ENCODE measurements at places on chromosomes 3 and 15.

DNA sequence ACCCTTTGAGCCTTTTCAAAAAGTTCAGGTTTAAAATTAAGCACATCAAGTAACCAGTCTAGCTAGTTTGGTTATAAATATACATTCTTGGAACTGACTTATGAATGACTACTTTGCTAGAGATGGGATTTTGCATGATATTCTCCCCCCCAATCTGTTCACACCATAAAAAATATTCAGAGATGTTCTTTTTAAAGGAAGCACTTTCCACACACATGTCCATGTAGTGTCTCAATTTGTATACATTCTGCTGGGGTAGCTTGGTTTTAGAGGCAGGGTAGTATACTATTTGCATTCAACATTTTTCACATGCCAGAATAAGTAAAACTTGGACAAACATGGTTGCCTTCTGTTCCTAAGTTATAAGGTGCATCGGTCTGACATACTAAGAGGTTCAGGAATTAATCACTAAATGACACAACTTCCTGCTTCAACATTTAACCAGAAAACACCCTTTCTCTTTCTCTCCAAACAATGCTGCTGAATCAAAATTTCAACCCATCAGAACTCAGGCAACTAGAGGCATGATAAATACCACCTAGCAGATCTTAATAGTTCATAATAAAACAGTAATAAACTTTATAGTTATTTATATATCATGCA lies 57.0 kb downstream of the SUMF1 start:
- DNase-seq, result no peak

DNA sequence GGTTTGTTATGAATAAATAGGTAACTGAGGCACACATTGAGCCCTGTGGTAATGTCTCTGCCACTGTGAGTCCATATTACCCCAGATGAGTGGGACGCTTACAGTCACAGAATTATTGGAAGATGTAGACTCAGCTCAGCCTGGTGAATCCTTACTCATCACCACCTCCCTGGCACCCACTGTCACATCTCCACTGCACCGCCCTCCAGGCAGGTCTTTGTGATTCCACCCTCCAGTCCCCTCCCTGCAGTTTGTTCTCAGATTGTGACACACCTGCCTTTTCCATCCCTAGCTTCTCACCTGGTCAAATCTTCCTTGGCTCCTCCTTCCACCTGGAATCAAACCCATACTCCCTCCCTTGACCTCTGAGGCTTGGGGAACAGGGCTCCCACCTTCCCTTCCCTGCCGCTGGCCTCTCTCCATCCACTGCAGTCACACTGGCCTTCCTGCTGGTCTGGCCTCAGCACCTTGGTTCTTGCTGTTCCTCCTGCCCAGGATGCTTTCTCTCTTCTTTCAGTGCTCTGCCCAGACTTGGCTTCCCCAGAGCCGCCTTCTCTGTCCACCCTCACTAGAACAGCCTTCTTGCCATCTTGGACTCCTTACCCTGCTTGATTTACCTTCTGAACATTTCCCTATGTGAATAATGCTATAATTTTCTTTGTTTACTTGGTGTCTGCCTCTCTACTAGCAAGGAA lies 9.4 kb downstream of the SLC6A20 start:
- no peak for DNase-seq

DNA sequence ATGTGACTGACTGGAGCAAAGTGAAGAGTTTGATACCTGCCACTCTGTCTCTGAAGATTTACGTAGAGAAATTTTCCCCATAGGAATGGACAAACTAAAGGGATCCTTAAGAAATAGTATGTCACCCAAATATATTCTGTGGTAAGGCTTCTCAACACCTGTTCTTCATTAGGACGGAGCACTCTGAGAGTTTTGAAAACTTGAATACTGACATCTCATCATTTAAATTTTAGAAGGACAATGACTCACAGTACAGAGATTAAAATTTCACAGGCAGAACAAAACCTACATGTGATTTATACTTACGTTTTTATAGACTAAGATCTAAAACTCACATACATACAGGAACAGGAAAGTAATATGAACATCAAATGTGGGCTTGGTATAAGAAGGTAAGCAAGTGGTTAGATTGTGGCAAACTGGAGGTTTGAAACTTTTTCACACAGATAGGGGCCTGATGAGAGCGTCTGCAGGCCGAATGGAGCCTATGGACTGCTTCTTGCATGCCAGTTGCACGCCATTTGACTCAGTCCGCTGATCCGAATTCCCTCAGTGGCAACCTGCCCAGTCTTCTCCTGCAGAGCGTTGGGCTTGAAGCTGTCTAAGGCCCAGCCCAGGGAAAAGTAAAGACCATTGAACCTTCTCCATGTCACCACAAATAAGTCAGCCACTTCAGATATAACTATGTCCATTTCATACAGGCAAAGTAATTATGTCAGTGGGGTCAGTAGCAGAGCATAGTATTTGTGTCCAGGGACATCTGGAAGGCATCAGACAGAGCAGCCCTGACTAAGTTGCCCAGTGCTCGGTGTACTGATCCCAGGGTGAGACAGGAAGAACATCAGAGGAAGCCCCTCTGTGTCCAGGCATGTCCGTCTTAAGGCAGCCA lies 45.7 kb downstream of the ZBTB38 start:
- no peak for DNase-seq

DNA sequence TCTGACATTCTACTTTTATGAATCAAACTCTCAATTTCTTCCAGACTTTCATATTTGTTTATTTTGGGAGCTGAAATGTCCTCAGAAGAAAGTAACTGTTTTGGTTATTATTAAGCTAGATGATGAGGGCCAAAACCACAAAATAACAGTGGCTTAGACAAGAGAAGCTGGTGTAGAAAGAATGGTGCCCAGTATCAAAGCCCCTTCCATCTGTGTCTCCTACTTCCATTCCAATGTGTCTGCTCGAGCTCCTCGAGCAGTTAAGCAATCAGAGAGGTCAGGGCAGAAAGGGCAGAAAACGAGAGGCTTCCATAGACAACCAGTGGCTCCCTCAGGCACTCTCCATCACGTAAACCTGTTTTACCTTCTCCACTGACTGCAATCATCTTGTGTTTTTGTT lies 59.7 kb upstream of the MAGI1 start:
- DNase-seq, result no peak

DNA sequence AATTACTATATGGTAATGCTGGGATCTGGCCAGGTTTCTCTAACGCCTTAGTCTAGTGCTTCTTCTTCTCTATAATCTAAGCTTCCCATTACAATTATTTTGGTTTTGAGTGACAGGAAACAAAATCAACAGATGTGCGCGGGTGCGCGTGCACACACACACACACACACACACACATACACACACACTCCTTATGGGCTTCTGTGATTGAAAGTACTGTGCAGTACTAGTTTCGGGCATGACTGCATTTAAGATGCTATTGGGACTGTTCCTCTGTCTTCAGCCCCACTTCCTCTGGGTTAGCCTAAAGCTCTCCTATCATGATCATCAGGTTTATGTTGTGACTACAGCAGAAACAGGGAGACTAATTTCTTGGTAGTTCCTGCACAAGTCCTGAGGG lies 32.2 kb downstream of the EPHB1 start:
- no peak for DNase-seq

DNA sequence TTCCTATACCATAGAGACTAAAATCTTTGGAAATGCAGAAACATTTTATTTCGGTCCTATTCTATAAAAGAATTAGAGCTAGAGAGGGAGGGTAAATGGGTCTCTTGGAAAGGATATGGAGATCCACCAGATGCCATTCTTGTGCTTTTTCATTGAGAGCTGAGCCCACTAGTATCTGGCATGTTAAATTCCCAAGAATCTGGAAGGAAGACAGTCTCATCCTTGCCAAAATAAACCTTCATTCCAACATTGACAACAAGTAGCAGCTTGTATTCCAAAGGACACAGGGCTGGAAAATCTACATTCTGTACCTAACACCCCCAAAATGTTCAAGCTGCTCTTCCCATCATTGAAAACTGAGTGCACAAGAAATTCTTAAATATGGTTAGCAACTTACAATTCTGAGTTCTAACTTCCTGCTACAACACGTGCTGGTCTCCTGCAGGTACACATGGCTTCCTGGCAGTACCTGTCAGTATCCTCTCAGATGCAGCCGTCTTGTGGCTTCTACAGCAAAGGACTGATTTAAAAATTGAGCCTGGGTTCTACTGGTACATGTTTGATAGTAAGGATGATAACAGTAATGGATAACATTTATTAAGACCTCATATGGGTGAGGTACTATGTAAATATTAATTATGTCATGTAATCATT lies 348.1 kb downstream of the SV2B start:
- no peak for DNase-seq

DNA sequence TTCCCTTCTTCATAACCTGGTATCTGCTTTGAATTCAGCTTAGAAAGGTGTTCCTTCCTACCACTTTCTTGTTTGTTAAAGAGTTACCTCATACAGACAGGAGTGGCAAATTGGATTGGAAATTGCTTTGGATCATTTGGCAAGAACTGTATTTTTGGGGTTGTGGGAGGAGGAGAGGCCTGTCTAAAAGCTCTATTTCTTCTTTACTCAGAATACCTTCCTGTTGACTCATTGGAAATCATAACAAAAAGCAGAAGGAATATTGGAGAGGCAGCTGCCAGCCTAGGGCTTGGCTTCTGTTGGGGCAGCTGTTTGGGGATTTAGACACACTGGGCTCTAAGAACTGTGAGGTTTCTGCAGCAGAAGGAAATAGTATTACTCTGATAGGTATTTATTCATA lies 14.2 kb downstream of the IQGAP1 start:
- DNase-seq, result no peak

DNA sequence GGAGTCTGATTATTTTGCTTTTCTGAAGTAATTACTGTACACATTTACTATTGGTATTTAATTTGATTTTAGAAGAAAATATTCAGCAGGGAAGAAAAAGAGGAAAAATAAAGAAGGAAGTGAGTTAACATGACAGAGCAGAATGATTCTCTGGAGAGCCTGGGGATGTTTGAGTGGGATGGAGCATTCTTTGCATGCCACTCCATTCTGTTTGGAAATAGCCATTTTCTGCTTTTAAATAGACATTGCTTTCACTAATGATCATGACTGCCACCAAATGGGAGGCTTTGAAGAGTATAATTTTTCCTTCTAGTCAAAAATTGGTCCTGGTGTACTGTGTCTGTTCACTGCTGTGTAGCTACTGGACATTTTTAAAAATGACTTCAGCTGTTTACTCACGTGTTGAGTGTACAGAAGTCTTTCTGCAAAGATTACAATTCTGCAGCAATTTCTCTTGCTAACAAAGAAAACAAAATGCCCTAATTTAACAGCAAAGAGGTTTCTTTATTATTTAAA lies 196.1 kb downstream of the RYR3 start:
- DNase-seq, result no peak

DNA sequence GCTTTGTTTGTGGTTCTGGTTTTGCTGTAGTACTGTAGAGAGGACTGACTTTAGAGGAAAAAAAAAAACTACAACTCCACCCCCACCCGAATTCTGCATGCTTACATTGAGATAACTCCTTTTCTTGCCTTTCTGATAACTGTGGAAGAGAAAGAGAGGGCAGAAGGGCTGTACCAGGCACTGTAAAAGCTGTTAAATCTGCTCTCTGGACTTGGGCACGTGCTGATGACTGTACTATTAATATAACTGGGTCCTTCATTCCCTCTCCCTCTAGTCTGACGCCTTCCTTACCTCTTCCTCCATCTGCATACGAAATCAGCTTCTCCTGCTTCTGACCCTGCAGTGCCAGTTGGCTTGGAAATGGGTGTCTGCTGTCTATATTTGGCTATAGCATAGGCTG lies 15.0 kb downstream of the MAPKBP1 start:
- no peak for DNase-seq

DNA sequence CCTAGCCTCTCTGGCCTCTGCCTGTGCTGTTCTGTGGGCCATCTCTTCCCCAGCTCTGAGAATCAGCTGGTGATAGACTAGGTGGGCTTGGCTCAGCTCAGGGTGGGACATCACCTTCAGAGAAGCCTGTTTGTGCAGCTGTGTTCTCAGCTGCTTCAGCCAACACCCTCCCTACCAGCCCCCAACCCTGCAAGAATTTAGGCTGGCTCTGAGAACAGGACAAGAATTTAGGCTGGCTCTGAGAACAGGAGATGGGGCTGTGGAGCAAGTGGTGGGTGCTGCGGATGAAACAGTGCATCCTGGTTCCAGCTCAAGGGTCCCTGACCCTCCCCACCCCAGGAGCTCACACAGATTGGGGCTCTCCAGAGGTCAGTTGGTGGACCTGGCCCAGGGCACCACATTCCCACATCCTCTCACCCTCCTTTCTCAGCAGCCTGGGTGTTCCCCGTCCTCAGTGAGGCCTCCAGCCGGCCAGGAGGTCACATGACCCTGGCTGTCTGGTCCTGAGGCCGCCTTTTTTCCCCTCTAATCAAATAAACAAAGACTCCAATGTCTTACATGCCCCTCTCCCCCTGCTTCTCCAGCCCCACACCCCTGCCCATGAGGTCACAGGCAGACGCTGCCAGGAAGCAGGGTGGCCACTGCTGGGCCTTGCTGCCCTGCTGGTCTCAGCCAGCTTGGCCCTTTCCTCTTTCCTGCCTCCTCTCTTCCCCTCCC lies 14.9 kb downstream of the PLEKHO2 start:
- no peak for DNase-seq

- no peak for DNase-seq
Observed at GRCh38 chr15:78910271-78910670, 34.6 kb downstream of the CTSH start.

DNA sequence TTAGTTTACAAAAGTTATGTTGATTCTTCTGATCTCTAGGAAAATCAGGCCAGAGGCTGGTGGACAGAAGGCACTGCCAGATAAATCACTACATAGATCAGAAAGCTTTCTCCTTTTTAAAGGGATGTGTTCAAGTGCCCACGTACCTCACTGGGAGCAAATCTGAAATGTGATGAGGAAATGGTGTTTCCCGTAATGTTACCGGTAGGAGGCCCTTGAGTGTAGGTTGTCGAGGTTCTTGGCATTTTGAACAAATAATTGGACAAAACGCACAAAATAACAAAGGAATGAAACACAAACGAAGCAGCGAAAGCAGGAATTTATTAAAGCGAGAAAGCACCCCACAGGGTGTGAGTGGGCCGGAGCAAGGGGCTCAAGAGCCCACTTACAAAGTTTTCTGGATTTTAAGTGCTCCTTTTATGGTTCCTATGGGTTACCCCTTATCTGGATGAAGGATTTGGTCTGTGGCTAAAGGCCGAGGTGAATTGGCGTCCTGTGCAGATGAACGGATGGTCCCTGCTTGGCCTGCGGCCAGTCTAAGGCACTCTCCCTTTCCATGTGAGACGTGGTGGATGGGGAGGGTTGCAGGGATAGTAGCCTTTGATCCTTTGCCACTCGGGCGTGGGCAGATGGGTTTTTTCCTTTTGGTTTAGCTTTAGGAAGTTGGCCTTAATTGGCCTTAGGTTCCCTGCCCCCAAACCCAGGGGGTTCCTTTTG lies 1.0 kb downstream of the SNX1 start:
- no peak for DNase-seq

- no peak for DNase-seq
Observed at GRCh38 chr3:142863930-142864920, 24.7 kb downstream of the PCOLCE2 start.

GRCh38 chr15:65365229-65365628 lies 12.6 kb downstream of the IGDCC3 start:
- no peak for DNase-seq

DNA sequence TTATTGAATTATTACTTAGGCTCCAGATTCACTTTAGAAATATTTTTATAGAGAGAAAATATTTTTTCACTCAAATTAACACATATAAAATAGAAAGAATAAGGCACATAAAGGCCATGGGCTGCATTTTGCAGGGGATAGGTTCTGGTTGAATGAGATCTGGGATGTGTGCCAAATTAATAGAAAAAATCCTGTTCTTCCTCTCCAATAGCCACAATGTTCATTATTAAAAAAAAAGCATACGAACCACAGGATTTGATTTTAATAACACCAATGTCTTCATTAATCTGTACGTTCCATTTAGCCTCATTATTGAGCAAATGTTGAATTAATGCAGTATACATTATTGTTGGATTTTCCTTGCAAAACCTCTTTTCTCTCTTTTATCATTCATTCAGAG lies 622.8 kb upstream of the AGTR1 start:
- no peak for DNase-seq

Measured in effector CD8-positive, alpha-beta T cell (primary cell).